CD4-positive, alpha-beta T cell treated with Interleukin-2 at 100 ng/mL for 4 hours (primary cell): ENCODE measurements at places on chromosomes 12 and 14.

GRCh38 chr12:39846971-39847650, 227.5 kb upstream of the ABCD2 start:
- no peak for DNase-seq

GRCh38 chr12:84910549-84911241, 1.9 kb downstream of the SLC6A15 start:
- DNase-seq = no peak

- DNase-seq = no peak
These were observed 13.8 kb downstream of the RAPGEF3 start for GRCh38 chr12:47744778-47745436.

DNA sequence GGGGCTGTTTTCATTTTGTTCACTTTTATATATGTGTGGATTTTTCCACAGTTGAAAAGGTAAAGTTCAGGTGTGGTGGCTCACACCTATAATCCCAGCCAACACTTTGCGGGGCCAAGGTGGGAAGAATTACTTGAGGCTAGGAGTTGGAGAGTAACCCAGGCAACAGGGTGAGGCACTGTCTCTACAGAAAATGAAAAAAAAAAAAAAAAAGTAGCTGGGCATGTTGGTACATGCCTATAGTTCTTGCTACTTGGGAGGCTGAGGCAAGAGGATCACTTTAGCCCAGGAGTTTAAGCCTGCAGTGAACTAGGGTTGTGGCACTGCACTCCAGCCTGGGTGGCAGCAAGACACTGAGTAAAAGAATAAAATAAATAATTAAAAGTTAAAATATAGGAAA, 326.5 kb downstream of the NAV3 start:
- no peak for DNase-seq

- DNase-seq = no peak
These were observed 33.8 kb downstream of the ARMH4 start for GRCh38 chr14:58118097-58118815.

DNA sequence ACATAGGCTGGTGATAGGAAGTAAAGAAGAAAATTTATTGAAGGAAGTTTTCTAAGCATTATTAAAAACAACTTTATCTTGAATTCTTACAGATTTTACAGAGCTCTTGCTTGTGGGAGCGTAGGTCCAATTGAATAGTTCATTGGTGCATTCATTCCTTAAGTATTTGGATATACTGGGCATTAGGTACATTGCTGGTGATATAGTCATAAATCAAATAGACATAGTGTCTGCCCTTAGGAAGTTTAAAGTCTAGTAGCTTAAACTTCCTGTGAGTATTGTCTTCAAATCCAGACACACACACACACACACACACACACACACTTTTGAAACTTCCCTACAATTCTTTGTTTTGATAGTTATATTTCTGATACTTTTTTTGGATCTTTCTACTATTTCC, 226.7 kb downstream of the FUT8 start:
- DNase-seq = no peak
